Effector memory CD8-positive, alpha-beta T cell (primary cell): ENCODE measurements at places on chromosomes 4 and X.

- H3K36me3 ChIP-seq: peaks cover 4% of the 10 kb centered on the region
- no peaks in the 10 kb centered on the region for H3K4me1 ChIP-seq
- H3K27me3 ChIP-seq: no peaks in the 10 kb centered on the region
- no peak overlapping the region for H3K4me3 ChIP-seq
Observed at GRCh38 chrX:9953396-9953795, 13.8 kb upstream of the CLDN34 start.

GRCh38 chrX:34559325-34559724 lies 97.8 kb downstream of the TMEM47 start:
- no peaks in the 10 kb centered on the region for H3K36me3 ChIP-seq
- H3K4me3 ChIP-seq: no peak overlapping the region
- no peak overlapping the region for H3K27ac ChIP-seq

DNA sequence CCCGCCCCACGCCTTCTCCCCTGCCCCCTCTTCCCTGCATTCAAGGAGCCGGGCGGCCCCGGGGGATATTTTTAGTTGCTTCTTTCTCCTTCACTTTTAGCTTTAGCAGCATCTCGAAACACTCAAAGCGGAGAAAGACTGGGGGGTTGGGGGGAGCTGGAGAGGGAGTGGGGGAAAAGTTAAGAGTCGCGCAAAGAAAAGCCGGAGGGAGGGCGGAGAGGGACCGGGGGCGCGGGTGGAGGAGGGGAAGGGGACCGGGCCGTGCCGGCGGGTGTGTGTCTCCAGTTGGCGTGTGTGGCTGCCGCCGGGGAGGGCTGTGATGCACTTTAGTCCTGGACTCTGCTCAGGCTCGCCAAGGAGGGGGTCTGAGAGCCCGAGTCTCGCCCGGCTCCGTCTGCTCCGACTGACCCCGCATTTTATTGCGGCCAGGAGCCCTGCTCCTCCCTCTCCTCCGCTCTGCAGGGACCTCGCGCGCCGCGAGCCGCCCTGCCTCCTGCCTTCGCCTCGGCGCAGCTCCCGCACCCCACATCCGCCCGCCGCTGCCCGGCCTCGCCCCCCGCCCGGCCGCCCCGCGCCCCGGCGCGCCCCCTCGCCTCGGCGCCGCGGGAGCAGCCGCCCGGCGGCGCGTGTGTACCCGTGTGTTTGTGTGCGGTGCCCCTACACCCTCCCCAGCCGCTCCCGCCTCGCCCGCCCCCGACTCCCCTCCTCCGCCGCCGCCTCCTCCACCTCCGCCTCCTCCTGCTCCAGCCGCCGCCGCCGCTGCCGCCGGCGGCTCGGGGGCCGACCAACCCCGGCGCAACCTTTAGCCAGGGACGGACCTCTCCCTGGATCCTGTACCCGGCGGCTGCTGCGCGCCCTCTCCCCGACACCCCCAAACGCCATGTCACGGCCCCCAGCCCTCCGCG lies 1.4 kb downstream of the ZNF827 start:
- peaks cover 28% of the 10 kb centered on the region for H3K4me1 ChIP-seq
- DNase-seq: peak; percentile 37
- H3K36me3 ChIP-seq: peaks cover 36% of the 10 kb centered on the region
- H3K27me3 ChIP-seq: no peaks in the 10 kb centered on the region
- H3K27ac ChIP-seq: peak overlapping the region; percentile 94

GRCh38 chrX:131301155-131301554 lies 12.0 kb upstream of the IGSF1 start:
- H3K4me1 ChIP-seq: no peaks in the 10 kb centered on the region
- no peak overlapping the region for H3K27ac ChIP-seq
- no peaks in the 10 kb centered on the region for H3K36me3 ChIP-seq
- no peaks in the 10 kb centered on the region for H3K27me3 ChIP-seq

- H3K27ac ChIP-seq: peak overlapping the region; percentile 65
- H3K27me3 ChIP-seq: no peaks in the 10 kb centered on the region
Observed at GRCh38 chr4:153538487-153539357, 72.6 kb downstream of the TMEM131L start.

GRCh38 chrX:110060846-110061537 lies 58.1 kb downstream of the TMEM164 start:
- H3K4me1 ChIP-seq: peaks cover 14% of the 10 kb centered on the region
- H3K27me3 ChIP-seq: no peaks in the 10 kb centered on the region
- no peak overlapping the region for H3K4me3 ChIP-seq
- no peak overlapping the region for H3K27ac ChIP-seq

- H3K27me3 ChIP-seq: no peaks in the 10 kb centered on the region
- no peak for DNase-seq
- H3K4me1 ChIP-seq: no peaks in the 10 kb centered on the region
- no peaks in the 10 kb centered on the region for H3K36me3 ChIP-seq
- H3K27ac ChIP-seq: no peak overlapping the region
Observed at GRCh38 chrX:32644476-32645245, 566.7 kb downstream of the DMD start.

- no peak overlapping the region for H3K27ac ChIP-seq
- DNase-seq: no peak
- peaks cover 23% of the 10 kb centered on the region for H3K4me1 ChIP-seq
- H3K36me3 ChIP-seq: no peaks in the 10 kb centered on the region
- H3K4me3 ChIP-seq: peak overlapping the region; percentile 68
Observed at GRCh38 chr4:42398871-42399331, 1.6 kb downstream of the SHISA3 start.

- peaks cover 8% of the 10 kb centered on the region for H3K36me3 ChIP-seq
- no peaks in the 10 kb centered on the region for H3K4me1 ChIP-seq
- DNase-seq: no peak
- H3K27me3 ChIP-seq: no peaks in the 10 kb centered on the region
- no peak overlapping the region for H3K4me3 ChIP-seq
- H3K27ac ChIP-seq: no peak overlapping the region
Observed at GRCh38 chr4:1381181-1381621, 25.0 kb downstream of the NKX1-1 start.

- H3K27ac ChIP-seq: no peak overlapping the region
- peak; percentile 35 for DNase-seq
- H3K4me3 ChIP-seq: no peak overlapping the region
Observed at GRCh38 chrX:100685284-100685996, 41.4 kb downstream of the SRPX2 start.

GRCh38 chr4:116724249-116724648 lies 361.1 kb downstream of the TRAM1L1 start:
- no peaks in the 10 kb centered on the region for H3K4me1 ChIP-seq
- no peak overlapping the region for H3K4me3 ChIP-seq
- no peak overlapping the region for H3K27ac ChIP-seq
- H3K36me3 ChIP-seq: no peaks in the 10 kb centered on the region
- DNase-seq: no peak

DNA sequence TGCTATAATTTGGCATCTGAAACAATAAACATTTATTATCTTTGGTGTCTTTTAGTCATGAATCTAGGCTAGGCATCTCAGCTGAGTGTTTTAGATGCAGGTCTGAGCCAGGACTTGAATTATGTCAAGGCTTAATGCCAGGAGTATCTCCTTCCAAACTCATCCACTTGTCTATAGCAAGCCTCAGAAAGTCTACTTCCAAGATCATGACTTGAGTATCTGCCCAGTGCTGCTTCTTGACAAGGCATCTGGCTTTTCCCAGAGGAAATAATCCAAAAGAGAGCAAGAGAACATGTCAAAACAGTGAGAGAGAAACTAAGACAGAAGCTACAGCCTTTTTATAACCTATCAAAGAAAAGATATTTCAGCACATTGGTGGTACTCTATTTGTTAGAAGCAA lies 1052.1 kb upstream of the PCDH10 start:
- no peaks in the 10 kb centered on the region for H3K36me3 ChIP-seq
- DNase-seq: no peak
- no peak overlapping the region for H3K4me3 ChIP-seq
- H3K27me3 ChIP-seq: no peaks in the 10 kb centered on the region

- no peaks in the 10 kb centered on the region for H3K36me3 ChIP-seq
- no peak overlapping the region for H3K4me3 ChIP-seq
- no peak overlapping the region for H3K27ac ChIP-seq
- no peak for DNase-seq
Observed at GRCh38 chr4:185847352-185848097, 35.5 kb upstream of the SORBS2 start.

GRCh38 chr4:122012735-122013134 lies 60.9 kb upstream of the TRPC3 start:
- H3K4me1 ChIP-seq: no peaks in the 10 kb centered on the region
- no peaks in the 10 kb centered on the region for H3K36me3 ChIP-seq
- DNase-seq: no peak
- no peak overlapping the region for H3K4me3 ChIP-seq

DNA sequence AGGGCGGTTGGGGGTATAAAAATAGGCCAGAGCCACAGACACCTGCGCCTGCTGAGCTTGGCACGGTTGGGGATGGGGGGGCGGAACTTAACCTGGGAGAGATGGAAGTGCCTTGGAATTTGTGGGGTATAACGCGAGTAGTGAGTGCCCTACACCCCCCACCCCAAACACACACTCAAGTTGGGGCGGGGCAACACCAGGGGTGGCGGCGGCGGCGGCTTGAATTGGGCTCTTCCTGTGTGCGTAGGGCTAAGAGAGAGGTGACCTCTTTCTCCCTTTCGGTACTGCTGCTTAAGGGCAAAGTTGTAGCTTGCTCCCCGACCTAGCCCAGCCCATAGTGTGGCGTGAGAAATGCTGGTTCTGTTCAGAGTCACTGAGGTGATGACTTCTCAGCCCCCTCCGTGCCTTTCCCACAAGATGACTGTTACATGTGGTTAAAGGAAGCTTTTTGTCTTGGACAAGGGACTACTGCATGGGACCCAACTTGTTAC lies 839 bp downstream of the STK26 start:
- H3K4me3 ChIP-seq: peak overlapping the region; percentile 87
- peaks cover 29% of the 10 kb centered on the region for H3K4me1 ChIP-seq
- no peaks in the 10 kb centered on the region for H3K27me3 ChIP-seq

GRCh38 chr4:140157341-140157740 lies 3.4 kb upstream of the MAML3 start:
- no peak overlapping the region for H3K4me3 ChIP-seq
- H3K4me1 ChIP-seq: peaks cover 12% of the 10 kb centered on the region
- peaks cover 8% of the 10 kb centered on the region for H3K36me3 ChIP-seq
- no peaks in the 10 kb centered on the region for H3K27me3 ChIP-seq
- H3K27ac ChIP-seq: no peak overlapping the region

DNA sequence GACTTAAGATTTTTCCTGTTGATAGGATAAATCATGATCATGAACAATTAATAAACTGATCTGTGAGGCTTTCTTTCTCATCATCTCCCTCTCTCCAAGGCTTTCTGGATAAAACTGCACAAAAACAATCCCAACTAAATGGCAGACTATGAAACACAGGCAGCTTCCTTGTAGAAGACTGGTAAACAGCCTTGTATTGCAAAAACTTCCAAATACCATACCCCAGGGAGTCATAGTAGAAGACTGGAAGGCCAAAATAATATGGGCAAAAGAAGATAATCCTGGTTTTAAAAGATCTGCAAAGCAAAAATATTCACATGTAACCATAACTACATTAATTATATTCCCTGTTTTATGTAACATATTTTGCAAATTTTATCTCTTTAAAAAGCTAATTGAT lies 113.0 kb downstream of the ANAPC10 start:
- no peak overlapping the region for H3K4me3 ChIP-seq
- no peaks in the 10 kb centered on the region for H3K27me3 ChIP-seq
- no peak overlapping the region for H3K27ac ChIP-seq
- DNase-seq: no peak
- H3K4me1 ChIP-seq: no peaks in the 10 kb centered on the region
- H3K36me3 ChIP-seq: no peaks in the 10 kb centered on the region

DNA sequence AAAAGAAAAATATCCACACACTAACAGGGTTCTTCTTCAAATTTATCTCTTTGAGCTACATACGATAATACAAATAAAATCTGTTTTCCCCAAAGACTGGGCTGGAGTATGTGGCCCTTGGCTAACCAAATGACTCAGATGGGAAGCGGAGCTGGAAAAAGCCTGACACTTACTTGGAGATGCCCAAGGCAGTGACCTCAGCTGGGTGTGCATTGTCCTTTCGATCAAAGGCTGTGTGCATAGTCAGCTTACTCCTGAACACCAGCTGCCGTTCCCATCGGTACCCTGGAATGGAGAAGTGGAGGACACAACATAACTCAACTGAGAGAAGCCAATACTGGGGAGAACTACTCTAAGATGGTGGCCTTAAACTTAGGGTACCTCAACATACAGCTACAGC lies 95.1 kb downstream of the CDS1 start:
- H3K27me3 ChIP-seq: no peaks in the 10 kb centered on the region
- no peak for DNase-seq
- H3K4me1 ChIP-seq: no peaks in the 10 kb centered on the region
- no peak overlapping the region for H3K27ac ChIP-seq

DNA sequence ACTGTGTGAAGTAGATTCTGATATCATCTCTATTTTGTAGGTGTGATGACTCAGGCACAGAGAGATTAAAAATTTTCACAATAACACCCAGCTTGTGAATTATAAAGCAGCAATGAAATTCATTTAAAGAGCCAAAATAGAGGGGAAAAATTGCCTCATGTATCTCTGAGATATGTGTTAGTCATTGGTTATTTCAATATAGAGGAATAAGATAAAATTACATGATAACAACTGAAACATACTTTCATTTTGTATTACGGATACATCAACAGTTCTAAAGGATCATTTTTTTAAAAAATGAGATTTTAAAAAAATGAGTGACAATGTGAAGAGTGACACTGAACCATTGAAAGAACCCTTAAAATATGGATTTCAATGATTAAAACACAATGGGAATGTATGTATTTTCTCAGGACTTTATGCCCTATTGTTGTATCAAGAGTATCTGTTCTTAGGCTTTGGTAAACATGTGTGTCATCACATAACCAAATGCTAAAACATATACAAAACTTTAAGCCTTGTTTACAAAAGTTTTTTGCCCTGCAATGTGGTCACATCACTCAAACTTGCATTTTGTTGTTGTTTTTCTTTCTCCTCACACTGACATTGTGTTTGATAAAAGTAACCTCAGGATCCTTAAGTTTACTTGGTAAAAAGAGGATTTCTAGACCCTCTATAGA lies 221.3 kb downstream of the ANTXR2 start:
- DNase-seq: no peak
- no peaks in the 10 kb centered on the region for H3K36me3 ChIP-seq
- no peaks in the 10 kb centered on the region for H3K4me1 ChIP-seq
- no peak overlapping the region for H3K4me3 ChIP-seq
- no peak overlapping the region for H3K27ac ChIP-seq
